ENCODE measurements at places on chromosomes 11 and 22.
A peak's percentile ranks its signal among the peaks of the same experiment; 100 is the strongest.

GRCh38 chr22:32803738-32804435 is 2.4 kb downstream of the TIMP3 start:
- DNase-seq: peak; percentile 51

GRCh38 chr11:74669211-74670160 is 61.7 kb downstream of the CHRDL2 start:
- no peak for DNase-seq

- no peak for DNase-seq
Measured at GRCh38 chr11:87353771-87354345, 316.1 kb downstream of the TMEM135 start.

DNA sequence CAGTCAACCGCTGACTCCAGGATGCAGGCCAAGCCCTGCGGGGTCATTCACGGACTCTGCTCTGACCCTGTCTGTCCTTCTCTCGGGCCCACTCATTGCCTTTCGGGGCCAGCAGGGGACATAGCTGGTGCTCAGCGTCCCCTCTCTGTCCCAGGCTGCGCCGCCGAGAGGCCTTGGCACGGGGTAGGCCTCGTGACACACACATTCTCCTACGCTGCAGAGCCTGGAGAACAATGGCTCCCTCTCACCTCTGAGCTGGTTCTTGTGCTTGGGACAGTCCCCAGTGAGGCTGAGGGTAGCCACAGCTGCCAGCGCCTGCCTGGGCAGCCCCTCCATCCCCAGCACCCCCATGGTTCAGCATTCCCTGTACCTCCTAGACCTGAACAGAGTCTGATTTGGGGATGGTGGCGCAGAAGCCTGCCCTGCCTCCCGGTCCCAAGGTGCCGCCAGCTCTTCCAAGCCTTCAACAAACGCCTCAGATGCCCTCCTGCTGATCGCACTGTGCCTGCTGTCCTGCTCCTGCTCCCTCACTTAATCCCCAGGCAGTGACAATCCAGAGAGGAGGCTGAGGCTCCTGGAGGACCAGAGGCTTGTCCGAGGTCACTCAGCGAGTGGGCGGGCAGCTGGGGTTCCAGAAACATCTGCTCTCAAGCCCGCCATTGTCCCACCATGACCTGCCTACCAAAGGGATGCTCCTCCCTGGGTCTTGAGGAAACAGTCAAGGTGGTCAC is 30.4 kb downstream of the DUSP8 start:
- DNase-seq: no peak
